A549 (cell line): ENCODE measurements at places on chromosomes 3 and 15. TPM values are rescaled to one million over a fixed set of nuclear protein-coding genes. Genes with fewer than 3 reads are reported as not detected.

Gene MORC1
- not detected in 3 replicates for polyA plus RNA-seq

Gene HRG
- not detected in 3 replicates for polyA plus RNA-seq

Gene NME9
- polyA plus RNA-seq: 0.20 TPM in 1 of 3 replicates, not detected in the others

- no peak for DNase-seq
Measured at GRCh38 chr15:47997195-47998080, 123.4 kb upstream of the SLC24A5 start.

DNA sequence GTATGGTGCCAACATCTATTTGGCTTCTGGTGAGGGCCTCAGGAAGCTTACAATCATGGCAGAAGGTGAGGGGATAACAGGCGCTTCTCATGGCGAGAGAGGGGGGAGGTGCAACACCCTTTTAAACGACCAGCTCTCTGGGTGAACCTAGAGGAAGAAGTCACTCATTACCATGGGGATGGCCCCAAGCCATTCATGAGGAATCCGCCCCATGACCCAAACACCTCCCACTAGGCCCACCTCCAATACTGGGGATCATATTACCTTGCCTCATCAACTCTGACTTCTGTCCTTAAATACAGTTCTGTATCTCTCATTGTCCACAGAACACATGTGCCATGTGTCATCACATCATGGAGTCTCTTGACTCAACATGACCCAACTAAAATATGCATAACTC, 37.5 kb upstream of the CLRN1 start:
- DNase-seq: no peak

GRCh38 chr15:63970621-63971426, 75.5 kb downstream of the DAPK2 start:
- DNase-seq: no peak

GRCh38 chr3:146529021-146529420, 15.4 kb downstream of the PLSCR1 start:
- DNase-seq: no peak

DNA sequence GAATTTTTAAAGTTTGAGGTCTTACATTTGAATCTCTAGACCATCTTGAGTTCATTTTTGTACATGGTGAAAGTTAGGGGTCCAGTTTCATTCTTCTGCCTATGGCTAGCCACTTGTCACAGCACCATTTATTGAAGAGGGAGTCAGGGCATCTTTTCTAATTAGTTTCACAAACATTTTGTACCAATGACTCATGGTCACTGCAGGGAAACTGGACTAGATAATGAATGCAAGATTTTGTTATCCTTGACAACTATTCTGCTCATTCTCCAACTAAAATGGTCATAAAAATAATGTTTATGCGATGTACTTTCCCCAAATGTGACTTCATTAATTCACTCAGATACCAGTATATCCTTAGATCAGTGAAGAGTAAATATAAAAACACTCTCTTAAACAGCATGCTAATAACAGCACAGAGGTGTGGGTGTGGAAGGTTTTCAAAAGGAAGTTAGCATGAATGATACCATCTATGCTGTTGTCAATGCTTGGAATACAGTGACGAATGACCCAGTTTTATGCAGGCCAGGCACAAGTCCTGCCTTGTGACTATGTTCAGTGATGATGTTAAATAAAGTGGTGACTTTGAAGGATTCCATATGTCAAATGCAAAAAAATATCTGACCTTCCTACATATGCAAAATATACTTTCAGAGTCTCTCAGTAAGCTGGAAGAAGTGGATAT, 314.9 kb upstream of the TMCO5A start:
- DNase-seq: no peak

DNA sequence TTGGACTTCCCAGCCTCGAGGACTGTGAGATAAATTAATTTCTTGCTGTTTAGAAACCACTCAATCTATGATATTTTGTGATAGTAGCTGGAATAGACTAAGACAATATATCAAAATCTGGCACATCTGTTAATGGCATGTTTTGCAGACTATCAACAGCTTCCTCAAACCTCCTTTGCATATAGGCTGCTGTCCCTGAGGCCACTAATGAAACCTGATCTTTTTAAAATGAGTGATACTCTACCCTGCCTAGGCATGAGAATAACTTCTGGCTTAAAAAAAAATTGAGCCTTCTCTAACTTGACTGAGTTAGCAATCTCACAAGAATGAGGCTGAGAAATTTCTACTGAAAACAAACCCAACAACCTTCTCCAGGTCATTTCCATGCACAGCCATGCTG, 176.0 kb upstream of the CRBN start:
- DNase-seq: no peak

DNA sequence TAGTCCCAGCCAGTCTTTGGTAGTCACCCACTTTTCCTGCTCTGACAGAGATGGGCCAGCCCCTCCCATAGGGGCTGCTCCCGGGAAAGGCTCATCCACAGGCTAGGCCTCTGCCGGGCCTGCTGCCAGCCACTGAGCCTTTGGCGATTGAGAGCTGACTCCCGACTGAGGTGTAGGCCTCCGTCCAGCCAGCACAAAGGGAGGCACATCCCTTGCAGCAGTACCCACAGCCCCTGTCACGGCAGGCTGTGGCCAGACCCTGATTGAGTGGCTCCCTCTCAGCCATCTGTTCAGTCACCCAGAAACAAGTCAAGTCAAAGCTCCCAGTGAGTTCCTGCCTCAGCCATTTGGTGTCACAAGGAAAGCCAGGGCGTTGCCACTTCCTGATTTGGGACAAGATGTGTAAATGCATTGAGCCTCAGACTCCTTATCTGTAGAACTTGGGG, 6.2 kb upstream of the PAK6 start:
- no peak for DNase-seq

DNA sequence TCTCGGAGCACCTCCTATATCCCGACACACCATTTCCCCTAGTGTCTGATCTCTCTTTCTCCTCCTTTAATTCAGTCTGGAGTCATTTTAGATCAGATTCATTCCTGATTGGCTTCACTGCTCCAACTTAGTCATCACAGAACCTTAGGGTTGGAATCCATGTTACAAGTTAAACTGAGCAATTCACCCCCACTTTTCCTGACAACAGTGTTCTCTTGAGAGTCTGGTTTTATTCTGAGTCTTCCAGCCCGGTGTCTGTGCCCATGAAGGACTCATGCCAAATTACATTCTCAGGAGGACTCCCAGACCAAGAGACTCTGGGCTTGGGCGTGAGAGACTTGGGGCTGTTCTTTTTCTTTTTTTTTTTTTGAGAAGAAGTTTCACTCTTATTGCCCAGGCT, 57.5 kb downstream of the LPP start:
- no peak for DNase-seq
